ENCODE measurements at places on chromosomes 4 and X. TPM values are rescaled to one million over a fixed set of nuclear protein-coding genes. Genes with fewer than 3 reads are reported as not detected.

SCML1 gene
- 5.1 TPM for total RNA-seq

SOWAHB gene
- 0.06 TPM for total RNA-seq

PF4V1 gene
- not detected for total RNA-seq

ARX gene
- 0.58 TPM for total RNA-seq

PPP2R3B gene
- total RNA-seq = 21.1 TPM

CRLF2 gene
- total RNA-seq = 0.87 TPM

IBSP gene
- total RNA-seq = not detected

COL4A6 gene
- total RNA-seq = 16.9 TPM

STIM2 gene
- 9.5 TPM for total RNA-seq

GPR143 gene
- total RNA-seq = 0.42 TPM

TRAM1L1 gene
- total RNA-seq = 0.50 TPM

CENPVL2 gene
- not detected for total RNA-seq

NR0B1 gene
- 20.4 TPM for total RNA-seq

NDP gene
- not detected for total RNA-seq

FGFBP2 gene
- total RNA-seq = not detected

PGRMC2 gene
- total RNA-seq = 87.2 TPM

ELMOD2 gene
- total RNA-seq = 10.3 TPM

AGTR2 gene
- not detected for total RNA-seq

SH2D1A gene
- total RNA-seq = not detected
